ENCODE measurements at places on chromosomes 1 and 21.

GRCh38 chr1:189149547-189150375 is 1327.9 kb downstream of the BRINP3 start:
- DNase-seq = no peak

GRCh38 chr1:61491497-61491896 is 233.4 kb downstream of the TM2D1 start:
- no peak for DNase-seq

- no peak for DNase-seq
Measured at GRCh38 chr1:157624471-157624870, 26.6 kb upstream of the FCRL4 start.

DNA sequence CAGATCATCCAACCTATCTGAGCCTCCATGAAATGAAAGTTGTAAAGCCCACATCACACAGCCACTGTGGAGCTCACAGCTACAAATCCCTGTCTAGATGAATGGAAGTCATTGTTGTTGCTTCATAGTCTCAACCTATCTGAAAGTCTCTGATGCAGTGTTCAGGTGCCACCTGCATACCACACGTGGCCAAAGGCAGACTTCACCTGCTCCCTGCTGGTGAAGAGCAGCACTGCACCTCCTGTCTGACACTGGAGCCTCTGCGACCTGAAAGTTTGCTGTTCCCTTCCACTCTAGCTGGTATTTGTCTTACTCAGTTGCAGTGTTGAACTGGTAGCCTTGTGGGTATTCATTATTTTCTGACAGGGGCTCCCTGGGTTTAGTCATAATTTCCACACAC is 18.4 kb downstream of the LORICRIN start:
- DNase-seq = no peak

- no peak for DNase-seq
Measured at GRCh38 chr1:59138402-59138801, 158.5 kb upstream of the FGGY start.

DNA sequence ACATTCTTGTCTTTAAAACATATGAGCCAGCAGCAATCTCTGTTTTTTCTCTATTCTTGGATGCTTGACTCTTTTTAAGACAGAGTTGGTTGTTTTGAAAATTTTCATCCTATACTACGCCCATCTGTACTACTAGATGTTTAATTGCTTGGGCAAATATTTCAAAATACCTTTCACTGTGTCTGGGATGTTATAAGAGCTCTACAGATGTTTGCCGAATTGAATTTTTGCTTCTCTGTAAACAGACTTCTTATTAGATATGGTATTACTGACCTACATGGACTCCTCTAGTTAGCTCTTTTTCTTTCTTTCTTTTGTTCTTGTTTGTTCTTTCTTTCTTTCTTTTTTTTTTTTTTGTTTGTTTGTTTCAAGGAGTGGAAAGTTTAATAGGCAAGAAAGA is 345.1 kb downstream of the ST6GALNAC3 start:
- DNase-seq = no peak

DNA sequence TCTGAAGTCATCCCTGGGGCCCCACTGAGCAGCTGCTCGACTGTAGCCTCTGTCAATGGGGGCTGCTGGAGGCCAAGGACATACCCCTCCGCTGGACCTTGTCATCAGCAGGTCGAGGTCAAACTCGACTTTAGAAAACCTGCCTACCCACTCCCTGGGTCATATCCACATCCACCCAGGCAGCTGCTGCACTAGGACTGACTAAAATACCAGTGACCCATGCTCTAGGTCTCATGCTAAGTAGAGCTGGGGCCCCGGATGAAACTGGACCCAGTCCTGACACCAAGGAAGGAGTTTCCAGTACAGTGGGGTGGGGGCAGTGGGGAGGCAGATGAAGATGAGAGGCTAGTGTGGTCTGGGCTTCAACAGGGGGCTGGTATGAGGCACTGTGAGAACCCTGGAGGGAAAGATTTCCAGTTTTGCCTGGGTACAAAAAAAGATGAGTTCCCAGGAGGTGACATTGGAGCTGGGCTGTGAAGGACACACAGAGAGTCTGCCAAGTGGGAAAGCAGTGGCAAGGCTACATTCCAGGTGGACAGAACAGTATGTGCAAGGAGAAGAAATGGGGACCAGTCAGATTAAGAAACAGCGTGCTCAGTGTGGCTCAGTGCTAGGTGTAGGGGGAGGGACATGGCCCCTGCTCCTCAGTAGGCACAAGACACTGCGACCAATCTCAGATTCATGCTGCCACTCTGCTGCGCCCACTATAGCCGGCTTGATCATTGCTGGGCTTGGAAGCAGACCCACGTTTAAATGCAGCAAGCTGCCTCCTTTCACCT is 12.4 kb downstream of the SLC2A1 start:
- no peak for DNase-seq

DNA sequence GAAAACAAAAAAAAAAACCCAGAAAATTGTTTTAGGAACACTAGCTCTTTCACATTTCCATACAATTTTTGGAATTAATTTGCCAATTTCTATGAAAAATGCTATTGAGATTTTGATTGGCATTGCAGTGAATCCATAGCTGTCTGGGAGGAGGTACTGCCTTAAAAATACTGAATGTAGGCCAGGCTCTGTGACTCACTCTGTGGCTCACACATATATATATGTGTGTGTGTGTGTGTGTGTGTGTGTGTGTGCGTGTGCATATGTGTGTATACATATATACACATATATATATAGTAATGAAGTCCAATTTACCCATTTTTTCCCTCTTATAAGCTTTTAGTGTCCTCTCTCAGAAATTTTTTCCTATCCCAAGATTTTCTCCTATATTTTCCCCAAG is 214.2 kb upstream of the DMRTA2 start:
- DNase-seq = no peak

DNA sequence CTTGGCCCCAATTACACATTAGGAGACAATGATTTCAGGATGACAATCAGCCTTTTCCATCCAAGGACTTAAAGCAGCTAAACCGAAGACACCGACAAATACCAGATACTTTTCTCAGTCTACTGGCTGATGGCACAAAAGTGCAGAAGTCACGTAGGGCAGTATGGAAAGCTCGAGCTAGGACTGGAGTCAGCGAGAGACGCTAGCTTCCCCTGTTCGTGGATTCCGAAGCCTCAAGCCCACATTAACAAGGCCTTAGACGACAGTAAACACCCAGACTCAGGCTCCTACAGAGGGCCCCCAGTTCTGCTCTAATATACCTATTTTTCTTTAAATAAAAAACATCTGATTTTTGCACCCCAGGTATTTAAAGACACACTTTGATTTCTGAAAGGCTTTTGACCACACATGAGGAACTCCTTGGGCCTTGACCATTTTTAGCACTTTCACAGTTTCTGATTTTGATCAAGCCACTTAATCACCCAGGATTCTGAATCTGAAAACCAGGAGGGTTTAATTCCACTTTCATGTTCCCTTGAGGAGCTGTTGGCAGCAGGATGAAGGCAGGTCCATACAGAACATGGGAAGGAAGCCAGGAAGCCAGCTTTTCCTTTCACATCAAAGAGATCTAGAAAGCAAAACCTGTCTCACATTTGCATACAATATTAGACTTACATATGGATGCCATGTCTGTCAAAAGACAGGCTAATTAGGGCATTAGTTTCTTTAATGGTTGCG is 204.1 kb downstream of the GABPA start:
- no peak for DNase-seq

- no peak for DNase-seq
Measured at GRCh38 chr21:25862596-25862995, 127.8 kb downstream of the GABPA start.

- no peak for DNase-seq
Measured at GRCh38 chr1:221775206-221775605, 33.3 kb upstream of the DUSP10 start.

DNA sequence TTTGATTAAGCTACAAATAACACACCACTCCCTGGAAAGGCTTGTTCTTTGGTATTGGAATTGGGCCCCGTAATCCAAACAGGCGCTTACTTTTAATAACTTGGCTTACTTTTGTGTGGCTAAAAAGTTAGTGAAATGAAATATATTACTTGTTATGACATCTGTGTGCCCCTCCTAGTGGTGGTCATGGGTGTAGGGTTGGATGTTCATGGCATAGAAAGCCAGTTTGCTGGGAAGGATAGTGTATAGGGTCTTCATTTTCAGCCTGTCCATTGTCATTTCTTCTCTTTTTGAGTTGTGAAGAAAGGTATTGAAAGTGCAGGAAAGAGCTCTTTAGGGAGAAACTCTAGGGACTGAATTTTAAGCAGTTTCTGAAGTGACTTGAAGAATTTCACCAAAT is 5.9 kb downstream of the CDC14A start:
- no peak for DNase-seq

GRCh38 chr1:59592924-59593323 is 221.8 kb upstream of the HOOK1 start:
- DNase-seq = no peak

DNA sequence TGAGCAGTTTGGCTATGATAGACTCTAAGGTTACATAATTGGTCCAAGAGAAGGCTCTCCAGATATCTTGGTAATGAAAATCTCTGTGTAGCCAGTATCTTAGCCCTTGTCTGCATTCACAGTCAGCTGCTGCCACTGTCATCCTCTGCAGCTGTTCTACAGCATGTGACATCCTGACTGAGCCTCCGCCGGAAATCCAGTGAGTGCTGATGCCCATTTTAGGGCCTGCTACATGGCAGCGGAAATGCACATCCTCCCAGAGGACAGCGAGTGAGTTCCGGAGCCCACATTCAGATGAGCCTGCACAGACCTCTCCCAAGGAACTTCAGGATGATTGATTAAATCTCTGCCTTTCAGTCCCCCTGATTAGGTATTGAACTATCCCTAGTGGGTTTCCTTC is 237.1 kb downstream of the HHIPL2 start:
- DNase-seq = peak; percentile 48

DNA sequence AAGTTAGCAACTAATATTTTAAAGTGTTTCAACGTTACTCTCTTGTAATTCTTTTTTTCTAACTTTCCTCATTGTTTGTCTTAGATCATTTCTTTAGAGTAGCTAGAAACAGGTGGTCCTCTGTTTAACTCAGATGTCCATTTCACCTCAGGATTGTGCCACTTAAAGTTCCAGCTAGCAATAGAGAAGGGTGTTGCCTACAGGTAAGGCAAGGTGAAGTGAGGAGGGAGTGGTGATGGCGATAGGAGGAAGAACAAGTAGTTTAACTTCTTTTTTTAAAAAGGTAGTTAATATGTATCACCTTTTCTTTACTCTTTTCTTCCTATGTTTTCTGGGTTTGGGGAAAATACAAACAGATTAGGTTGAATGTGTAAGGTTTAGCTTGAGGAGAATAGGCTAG is 44.4 kb downstream of the ABCD3 start:
- no peak for DNase-seq

GRCh38 chr1:98267423-98267822 is 346.6 kb upstream of the DPYD start:
- no peak for DNase-seq

- no peak for DNase-seq
Measured at GRCh38 chr1:145784409-145784808, 39.5 kb downstream of the RNF115 start.

GRCh38 chr1:41674522-41674921 is 190.0 kb upstream of the EDN2 start:
- no peak for DNase-seq

DNA sequence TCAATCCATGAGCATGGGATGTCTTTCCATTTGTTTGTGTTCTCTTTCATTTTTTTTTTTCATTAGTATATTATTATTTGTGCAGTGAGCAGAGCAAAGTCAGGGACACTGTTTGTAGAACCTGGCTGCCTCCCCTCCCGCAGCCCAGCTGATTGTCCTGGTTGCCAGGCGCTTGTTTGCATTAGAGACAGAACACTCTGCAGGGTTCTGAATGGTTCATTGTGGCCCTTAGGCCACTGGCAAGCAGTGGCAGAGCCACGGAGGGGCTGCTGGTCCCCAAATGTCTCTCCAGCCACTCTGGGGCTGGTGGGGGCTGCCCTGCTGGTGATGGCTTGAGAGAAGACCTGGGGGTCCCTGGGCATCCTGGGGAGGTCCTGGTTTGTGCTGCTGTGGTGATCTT is 29.0 kb downstream of the ETS2 start:
- no peak for DNase-seq

- no peak for DNase-seq
Measured at GRCh38 chr1:61463220-61463619, 261.7 kb downstream of the TM2D1 start.

DNA sequence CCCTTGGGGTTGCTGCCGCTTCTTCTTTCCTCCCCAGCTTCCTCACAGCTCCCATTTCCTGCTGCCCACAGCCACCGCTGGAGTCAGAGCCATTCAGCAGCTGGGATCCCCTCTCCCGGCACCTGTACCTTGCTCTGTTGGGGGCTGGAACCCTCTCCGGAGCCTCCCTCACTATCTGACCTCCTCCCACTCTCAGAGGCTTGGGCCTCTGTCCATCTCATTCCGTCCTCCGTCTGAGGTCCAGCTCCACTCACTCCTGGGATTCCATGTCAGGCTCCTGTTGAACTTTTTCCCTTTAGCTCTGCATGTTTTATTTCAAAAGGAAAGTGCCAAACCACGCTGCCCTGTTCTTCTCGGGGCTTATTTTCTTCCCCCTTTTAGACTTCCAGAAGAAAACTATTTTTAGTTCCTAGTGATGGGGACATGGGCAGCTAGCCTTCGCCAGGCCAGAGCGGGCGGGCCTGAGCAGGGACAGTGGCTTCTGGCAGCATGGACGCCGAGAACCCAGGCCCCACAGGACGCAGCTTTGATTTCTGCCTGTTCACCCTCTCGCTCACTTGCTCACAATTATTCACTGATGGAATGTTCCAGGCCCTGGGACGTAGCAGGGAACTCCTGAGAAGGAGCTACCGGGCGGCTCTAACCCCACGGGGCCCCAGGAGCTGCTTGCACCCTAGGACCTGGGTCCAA is 79.2 kb downstream of the ARHGEF10L start:
- no peak for DNase-seq

GRCh38 chr1:180888870-180889269 is 23.8 kb upstream of the KIAA1614 start:
- no peak for DNase-seq

- DNase-seq = no peak
Measured at GRCh38 chr1:66575739-66576138, 41.8 kb downstream of the SGIP1 start.

DNA sequence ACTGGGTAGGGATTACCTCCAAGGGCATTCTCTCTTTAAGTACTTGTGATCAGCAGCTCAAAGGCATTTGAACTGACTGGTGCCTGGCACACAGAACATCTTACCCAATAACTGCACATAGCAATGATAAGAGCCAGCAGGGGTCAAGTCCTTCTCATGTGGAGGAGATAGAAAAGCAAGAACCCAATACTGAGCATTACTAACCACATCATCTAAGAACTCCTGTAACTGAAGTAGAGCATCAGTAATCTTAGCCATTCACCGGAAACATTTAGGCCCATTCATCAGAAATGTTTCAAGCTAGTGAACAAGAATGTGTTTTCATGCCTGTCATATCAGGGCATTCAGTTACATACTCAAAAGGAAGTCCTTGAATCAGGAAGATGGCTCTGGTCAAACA is 33.6 kb upstream of the THEM4 start:
- DNase-seq = no peak

Data from right lobe of liver (tissue), 6 donors.